ENCODE measurements at places on chromosomes 6 and 20. TPM values are rescaled to one million over a fixed set of nuclear protein-coding genes. Genes with fewer than 3 reads are reported as not detected.
A peak's percentile ranks its signal among the peaks of the same experiment; 100 is the strongest.

- H3K27ac ChIP-seq: no peak overlapping the region
- DNase-seq: no peak
- H3K4me1 ChIP-seq: no peaks in the 10 kb centered on the region
- no peaks in the 10 kb centered on the region for H3K36me3 ChIP-seq
- H3K4me3 ChIP-seq: no peak overlapping the region
Observed at GRCh38 chr20:32035426-32035779, 16.6 kb upstream of the HCK start.

- H3K4me1 ChIP-seq: no peaks in the 10 kb centered on the region
- H3K27me3 ChIP-seq: no peaks in the 10 kb centered on the region
- no peak overlapping the region for H3K27ac ChIP-seq
- H3K4me3 ChIP-seq: no peak overlapping the region
- H3K36me3 ChIP-seq: no peaks in the 10 kb centered on the region
Observed at GRCh38 chr6:48736501-48737206, 625.7 kb upstream of the PTCHD4 start.

GRCh38 chr20:371755-372542 is 8.6 kb upstream of the TRIB3 start:
- H3K27me3 ChIP-seq: no peaks in the 10 kb centered on the region
- no peaks in the 10 kb centered on the region for H3K36me3 ChIP-seq
- DNase-seq: peak; percentile 59
- H3K4me3 ChIP-seq: no peak overlapping the region
- H3K27ac ChIP-seq: no peak overlapping the region

DNA sequence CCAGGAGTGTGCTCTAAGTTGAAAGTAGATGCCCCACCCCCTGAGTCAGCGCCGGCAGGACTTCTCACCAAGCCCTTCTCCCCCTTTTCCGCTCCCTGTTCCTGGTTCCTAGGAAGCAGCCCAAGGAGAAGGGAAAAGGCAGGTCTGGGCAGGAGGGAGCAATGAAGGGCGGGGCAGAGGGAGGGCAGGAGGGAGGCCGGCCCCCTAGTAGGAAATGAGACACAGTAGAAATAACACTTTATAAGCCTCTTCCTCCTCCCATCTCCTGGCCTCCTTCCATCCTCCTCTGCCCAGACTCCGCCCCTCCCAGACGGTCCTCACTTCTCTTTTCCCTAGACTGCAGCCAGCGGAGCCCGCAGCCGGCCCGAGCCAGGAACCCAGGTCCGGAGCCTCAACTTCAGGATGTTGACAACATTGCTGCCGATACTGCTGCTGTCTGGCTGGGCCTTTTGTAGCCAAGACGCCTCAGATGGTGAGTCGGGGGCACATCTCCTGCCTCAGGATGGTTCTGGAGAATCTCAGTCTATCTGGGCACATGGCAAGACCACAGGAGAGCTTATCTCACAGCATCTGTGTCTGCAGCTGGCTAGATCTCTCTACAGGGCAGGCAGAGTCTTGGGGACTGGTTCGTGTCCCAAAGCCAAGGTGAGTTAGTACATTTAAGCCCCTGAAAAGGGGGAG is at the start of gene PROCR:
Gene PROCR, plus strand, starts transcription at position 320 of the 681 bp plus-strand sequence. Its CDS starts 83 bp downstream, at position 403.
- no peaks in the 10 kb centered on the region for H3K27me3 ChIP-seq
- H3K36me3 ChIP-seq: no peaks in the 10 kb centered on the region

DNA sequence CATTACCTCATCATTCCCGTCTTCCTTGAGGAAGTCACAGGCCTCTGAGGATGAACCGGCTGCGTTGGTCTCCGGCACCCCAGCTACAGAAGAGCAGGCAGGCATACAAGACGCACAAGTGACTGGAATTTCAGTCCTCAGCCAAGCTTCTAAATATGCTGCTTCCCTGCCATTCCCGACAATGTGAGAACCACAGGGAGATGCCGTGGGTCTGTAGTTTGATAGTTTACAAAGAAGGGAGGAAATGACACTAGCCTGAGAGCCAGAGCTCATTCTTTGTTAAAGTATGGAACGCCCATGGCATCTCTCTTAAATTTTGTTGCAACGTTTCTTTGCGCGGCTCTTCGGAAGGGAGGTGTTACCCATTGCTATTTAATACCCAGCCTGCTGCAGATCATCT is 25.7 kb downstream of the HEBP2 start:
- H3K4me1 ChIP-seq: no peaks in the 10 kb centered on the region
- H3K4me3 ChIP-seq: no peak overlapping the region
- H3K27ac ChIP-seq: peak overlapping the region; percentile 6
- no peak for DNase-seq
- no peaks in the 10 kb centered on the region for H3K27me3 ChIP-seq

GRCh38 chr6:137309078-137309762 is 90.0 kb upstream of the IFNGR1 start:
- H3K4me1 ChIP-seq: peaks cover 17% of the 10 kb centered on the region
- no peaks in the 10 kb centered on the region for H3K27me3 ChIP-seq
- peak; percentile 82 for DNase-seq
- H3K4me3 ChIP-seq: no peak overlapping the region

CALHM5 gene
- total RNA-seq: 0.64 TPM

BEND6 gene
- total RNA-seq: 0.55 TPM

DNA sequence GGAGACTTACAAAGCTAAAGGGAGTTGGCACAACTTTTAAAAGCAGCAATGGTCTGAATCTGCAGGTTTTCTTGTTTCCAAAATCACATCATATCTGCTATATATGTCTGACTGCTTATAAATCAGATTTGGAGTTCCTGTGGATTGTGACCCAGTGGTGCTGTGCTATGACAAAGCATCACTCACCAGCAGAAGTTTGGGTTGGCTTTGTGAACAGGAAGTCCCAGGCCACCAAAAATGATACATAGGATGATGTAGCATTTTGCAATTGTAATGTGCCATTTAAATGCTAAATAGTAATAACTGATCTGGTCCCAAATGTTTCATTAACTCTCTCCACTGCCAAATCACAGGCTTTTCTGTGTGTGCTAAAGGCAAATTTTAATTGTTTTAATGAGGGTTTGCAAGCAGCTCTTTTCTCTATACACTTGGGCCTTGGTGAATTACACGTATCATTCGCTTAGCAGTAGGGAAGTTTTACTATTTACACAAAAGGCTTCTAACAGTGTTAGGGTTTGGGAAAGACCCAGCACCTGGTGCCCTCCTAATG is 60.8 kb downstream of the SYNDIG1 start:
- no peak overlapping the region for H3K27ac ChIP-seq
- H3K36me3 ChIP-seq: no peaks in the 10 kb centered on the region
- no peaks in the 10 kb centered on the region for H3K27me3 ChIP-seq
- no peaks in the 10 kb centered on the region for H3K4me1 ChIP-seq
- no peak overlapping the region for H3K4me3 ChIP-seq
- DNase-seq: no peak

DNA sequence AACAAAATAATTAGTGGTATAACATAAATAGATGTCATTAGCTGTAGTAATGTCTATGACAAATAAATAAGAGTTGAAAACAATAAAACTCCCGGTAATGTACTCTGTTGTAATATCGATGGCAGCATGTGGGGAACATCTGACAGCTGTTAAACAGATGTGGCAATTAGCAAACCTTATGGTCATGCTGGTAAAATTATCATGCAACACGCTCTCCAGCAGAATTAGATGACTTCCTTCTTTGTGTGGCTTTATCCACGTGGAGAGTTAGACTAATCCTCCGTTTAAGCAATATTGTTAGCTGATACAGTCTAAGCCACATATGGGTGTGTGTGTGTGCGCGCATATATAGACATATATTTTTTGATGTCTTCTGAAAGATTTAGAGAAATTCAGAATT is 77.7 kb upstream of the ZFP64 start:
- no peaks in the 10 kb centered on the region for H3K36me3 ChIP-seq
- H3K4me3 ChIP-seq: no peak overlapping the region
- no peak overlapping the region for H3K27ac ChIP-seq
- no peaks in the 10 kb centered on the region for H3K27me3 ChIP-seq
- no peak for DNase-seq
- no peaks in the 10 kb centered on the region for H3K4me1 ChIP-seq

MRPS26 gene
- 42.7 TPM for total RNA-seq

ELOVL2 gene
- 0.16 TPM for total RNA-seq
